ENCODE measurements at places on chromosomes 6 and 20. TPM values are rescaled to one million over a fixed set of nuclear protein-coding genes. Genes with fewer than 3 reads are reported as not detected.

Gene KIZ
- polyA plus RNA-seq: 77.9 TPM

Gene PPP1R3D
- 1.2 TPM for polyA plus RNA-seq

Gene MLIP
- polyA plus RNA-seq: not detected

Gene RPN2
- polyA plus RNA-seq: 1,560 TPM

Gene DEFB112
- not detected for polyA plus RNA-seq

Gene LHFPL5
- not detected for polyA plus RNA-seq

Gene DUSP15
- 0.17 TPM for polyA plus RNA-seq

Gene WFDC5
- not detected for polyA plus RNA-seq

Gene PRRT1
- polyA plus RNA-seq: 1.4 TPM

Gene SOX18
- polyA plus RNA-seq: 2.0 TPM

Gene ASXL1
- 74.8 TPM for polyA plus RNA-seq

Gene TINAG
- polyA plus RNA-seq: not detected

Gene RIPOR3
- polyA plus RNA-seq: 0.18 TPM

Gene RHAG
- polyA plus RNA-seq: not detected

Gene ADGRG6
- polyA plus RNA-seq: 176 TPM

Gene MEI4
- not detected for polyA plus RNA-seq

Gene SLC17A4
- polyA plus RNA-seq: 0.04 TPM

Gene C6orf141
- 0.07 TPM for polyA plus RNA-seq

Gene ID1
- 320 TPM for polyA plus RNA-seq

Gene MMUT
- 14.6 TPM for polyA plus RNA-seq

Gene SLC17A3
- polyA plus RNA-seq: 0.08 TPM

Gene HDGFL1
- polyA plus RNA-seq: not detected

Gene ENPP5
- polyA plus RNA-seq: not detected

Gene FGD2
- polyA plus RNA-seq: not detected

Gene UNC5CL
- 2.5 TPM for polyA plus RNA-seq

Gene DAAM2
- not detected for polyA plus RNA-seq

Gene KHDC1
- not detected for polyA plus RNA-seq

Gene RAET1L
- polyA plus RNA-seq: not detected

Gene CRISP2
- not detected for polyA plus RNA-seq

Gene PNLDC1
- polyA plus RNA-seq: 0.04 TPM

Gene COL9A3
- 175 TPM for polyA plus RNA-seq

Gene HCRTR2
- not detected for polyA plus RNA-seq
